ENCODE measurements at places on chromosomes 6 and 20.

DNA sequence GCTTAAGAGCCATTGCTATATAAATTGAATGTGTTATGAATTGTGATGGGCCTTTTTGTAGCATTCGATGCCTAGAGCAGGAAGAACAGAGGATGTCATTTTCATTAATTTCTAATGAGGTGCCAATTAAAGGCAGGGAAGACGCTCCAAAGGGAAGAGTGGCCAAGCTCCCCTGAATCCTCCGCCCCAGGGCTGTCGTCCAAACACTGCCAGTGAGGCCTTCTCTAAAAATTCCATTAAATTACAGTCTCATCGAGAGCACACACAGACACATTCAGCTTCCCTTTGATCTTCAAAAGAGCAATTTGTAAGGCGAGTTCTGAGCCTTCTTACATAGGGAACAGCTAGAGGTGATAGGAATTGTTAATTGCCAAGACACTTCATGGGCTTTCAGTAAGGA is 300.0 kb downstream of the ZFAND3 start:
- DNase-seq, result no peak

DNA sequence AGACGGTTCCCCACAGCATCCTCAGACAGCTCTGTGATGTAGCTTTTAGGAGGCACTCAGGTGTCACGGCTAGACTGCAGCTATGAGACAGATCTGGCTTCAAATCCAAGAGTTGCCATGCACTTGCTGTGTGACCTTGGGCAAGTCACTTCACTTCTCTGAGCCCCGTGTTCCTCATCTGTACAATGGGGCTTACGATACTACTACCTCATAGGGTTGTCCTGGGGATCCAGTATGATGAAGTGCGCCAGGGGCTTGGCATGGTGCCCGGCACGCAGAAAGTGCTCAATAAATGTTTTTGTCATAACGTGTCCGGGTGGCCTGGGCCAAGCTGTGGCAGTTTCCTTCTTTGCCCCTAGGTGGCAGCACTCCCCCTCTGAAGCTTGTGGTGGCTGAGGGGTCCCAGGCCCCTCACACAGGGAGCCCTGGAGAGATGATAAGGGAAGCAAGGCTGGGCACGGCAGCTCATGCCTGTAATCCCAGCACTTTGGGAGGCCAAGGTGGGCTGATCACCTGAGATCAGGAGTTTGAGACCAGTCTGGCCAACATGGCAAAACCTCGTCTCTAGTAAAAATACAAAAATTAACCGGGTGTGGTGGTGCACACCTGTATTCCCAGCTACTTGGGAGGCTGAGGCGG is 19.1 kb upstream of the CHMP4B start:
- no peak for DNase-seq

DNA sequence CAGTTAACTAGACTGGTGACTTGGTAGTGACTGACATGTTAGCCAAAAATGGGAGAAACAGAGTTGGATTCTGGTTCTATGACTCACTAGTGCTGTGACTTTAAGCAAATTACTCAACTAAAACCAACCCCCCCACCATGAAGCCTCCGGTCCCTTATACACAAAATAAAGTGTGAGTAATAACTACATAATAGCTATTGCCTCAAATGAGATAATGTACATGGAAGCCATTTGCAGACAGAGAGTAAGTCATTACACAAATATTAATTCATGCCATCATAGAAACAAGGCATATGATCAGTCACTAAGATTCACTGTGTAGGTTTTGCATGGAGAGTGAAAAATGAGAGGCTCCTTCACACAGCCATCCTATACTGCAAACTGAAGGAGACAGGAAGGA is 111.9 kb downstream of the HIVEP2 start:
- no peak for DNase-seq

DNA sequence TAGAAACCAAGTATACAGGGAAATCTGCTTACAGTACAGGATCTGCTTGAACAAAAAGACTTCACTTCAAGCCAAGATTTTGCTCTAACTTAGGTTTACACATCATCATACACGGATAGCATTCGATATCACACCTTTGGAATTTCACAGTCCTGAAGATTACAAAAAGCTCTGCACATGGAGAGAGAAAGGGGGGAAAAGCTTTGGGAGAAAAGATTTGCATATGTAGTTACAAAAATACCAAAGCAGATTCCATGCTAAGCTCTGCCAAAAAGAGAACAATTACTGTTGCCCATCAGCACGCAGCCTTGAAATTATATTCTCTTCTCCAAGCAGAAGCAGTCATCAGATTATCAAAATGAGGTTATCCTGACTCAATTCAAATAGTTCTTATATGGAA is 62.0 kb downstream of the HIVEP2 start:
- DNase-seq, result no peak

- DNase-seq, result no peak
These were observed 107.4 kb downstream of the PXDC1 start for GRCh38 chr6:3643921-3644738.

GRCh38 chr6:129592516-129593232 is 117.3 kb downstream of the ARHGAP18 start:
- DNase-seq, result no peak

DNA sequence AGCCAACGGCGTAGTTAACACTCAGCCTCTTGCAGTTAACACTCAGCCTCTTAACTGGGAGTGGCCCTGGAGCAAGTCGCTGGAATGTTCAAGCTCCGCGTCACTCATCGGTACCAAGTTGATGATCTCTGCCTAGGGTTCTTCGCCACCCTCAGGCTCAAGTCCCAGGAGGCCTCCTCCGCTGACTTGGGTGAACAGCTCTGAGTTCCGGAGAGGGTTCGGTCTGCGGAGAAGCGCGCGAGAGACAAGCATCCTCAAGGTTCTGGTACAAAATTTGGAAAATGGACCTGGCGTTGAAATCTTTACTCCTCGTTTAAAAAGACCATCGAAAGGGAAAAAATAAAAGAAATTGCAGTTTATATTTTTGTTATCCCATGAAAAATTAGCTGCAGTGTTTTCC is 876 bp upstream of the DSP start:
- DNase-seq, result no peak

DNA sequence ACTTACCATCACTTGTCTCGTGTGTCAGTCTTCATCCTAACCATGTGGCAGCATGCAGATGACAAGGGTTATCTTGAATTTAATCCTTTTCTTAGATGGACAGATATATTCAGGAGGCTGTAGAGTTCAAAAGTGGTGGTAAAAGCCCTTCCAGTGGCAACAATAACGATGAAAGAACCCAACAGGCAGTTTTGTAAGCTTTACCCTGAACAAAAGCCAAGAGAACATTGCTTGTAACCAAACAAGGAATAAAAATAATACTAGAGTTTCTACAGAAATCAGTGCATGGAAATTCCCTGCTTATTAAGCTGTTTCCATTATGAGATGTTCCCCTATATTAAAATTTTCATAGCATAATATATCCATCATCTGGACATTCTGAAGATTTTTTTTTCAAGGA is 69.7 kb downstream of the PDE7B start:
- no peak for DNase-seq

DNA sequence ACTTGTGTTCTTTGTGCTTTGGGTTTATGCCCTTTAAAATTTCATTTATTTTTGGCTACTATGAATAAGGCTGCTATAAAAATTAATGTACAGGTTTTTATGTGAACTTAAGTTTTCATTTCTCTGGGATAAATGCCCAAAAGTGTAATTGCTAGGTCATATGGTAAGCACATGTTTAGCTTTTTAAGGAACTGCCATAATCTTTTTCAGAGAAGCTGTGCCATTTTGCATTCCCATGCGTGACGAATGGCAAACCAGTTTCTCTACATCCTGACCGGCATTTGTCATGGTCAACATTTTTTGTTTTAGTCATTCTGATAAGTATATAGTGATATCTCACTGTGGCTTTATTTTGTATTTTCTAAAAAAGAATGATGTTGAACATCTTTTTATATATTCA is 236.0 kb upstream of the SGK1 start:
- DNase-seq, result no peak

- no peak for DNase-seq
These were observed 14.4 kb downstream of the FAM83D start for GRCh38 chr20:38940644-38941043.

DNA sequence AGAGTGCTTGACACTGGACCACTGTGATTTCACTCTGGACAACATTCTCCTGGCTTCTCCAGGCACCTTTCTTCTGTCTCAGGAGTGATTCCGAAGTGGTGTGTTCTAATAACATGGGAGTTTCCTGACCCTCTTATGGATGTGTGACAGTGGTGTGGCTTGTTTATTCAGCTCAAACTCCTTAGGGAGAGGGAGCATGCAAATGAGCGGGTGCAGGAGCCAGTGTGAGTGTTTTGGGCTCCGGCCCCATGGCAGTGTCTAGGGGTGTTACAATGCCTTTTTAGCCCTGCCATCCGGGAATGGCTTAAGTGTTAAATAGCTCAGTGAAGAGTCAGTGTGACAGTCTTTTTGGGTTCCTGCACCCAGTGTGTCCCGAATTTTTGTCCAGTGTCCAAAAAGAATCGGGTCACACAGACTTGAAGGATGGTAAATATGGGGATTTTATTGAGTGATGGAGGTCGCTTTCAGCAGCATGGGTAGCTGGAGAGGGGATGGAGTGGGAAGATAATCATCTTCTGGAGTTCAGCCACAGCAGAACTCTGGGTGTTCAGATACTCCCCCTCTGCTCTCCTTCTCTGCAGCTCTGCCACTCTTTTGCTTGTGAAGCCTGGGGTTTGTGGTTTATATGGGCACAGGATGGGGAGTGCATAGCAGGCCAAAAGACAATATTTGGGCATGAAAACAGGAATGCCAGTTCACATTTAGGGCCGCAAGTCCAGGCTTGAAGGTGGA is 928.9 kb upstream of the CITED2 start:
- no peak for DNase-seq

- no peak for DNase-seq
These were observed 81.4 kb downstream of the CTNNBL1 start for GRCh38 chr20:37775200-37775599.

DNA sequence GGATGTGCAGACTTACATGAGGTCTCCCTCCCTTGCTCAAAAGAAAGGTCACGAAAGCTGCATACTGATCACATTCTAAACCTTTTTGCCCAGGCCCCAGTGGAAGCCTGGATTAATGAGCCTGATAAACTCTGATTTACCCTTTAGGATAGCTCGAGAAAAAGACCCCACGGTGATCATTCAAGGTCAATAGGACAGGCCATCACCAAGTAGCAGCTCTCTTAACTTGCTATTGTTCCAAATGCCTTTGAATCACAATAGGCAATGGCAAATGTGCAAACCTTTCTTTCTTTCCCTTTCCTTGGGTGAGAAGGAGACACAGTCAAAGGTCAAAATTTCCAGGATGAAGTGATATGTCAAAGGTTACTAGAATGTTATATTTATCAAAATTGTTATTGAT is 327.3 kb downstream of the HDGFL1 start:
- no peak for DNase-seq

DNA sequence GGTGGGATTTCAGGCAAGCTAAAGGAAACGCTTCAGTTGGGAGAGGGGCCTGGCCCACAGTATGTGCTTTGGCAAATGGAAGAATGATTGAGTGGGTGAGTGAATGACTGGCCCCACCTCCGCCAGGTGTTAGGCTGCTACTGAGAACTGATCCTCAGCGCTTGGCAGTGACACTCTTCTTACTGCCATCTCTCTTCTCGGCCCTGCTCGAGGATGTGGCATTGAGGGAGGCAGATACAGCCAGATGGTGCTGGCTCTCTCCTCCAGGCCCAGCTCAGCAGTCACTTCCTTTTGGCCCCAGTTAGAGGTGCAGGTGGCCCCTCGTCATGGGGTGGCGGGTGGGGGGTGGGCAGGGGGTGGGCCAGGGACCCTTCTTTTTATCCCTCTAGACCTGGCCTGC is 38.9 kb upstream of the KCNK5 start:
- DNase-seq, result no peak

- no peak for DNase-seq
These were observed 23.2 kb downstream of the PRPF6 start for GRCh38 chr20:64003960-64004725.

All from stimulated activated CD8-positive, alpha-beta memory T cell treated with anti-CD3 and anti-CD28 coated beads, Interleukin-7, amount 100 ng/mL, for 4 hours (primary cell).